Activated CD4-positive, alpha-beta T cell treated with anti-CD3 and anti-CD28 coated beads for 48 hours (primary cell): ENCODE measurements at places on chromosomes 7 and 10.
A peak's percentile ranks its signal among the peaks of the same experiment; 100 is the strongest.

DNA sequence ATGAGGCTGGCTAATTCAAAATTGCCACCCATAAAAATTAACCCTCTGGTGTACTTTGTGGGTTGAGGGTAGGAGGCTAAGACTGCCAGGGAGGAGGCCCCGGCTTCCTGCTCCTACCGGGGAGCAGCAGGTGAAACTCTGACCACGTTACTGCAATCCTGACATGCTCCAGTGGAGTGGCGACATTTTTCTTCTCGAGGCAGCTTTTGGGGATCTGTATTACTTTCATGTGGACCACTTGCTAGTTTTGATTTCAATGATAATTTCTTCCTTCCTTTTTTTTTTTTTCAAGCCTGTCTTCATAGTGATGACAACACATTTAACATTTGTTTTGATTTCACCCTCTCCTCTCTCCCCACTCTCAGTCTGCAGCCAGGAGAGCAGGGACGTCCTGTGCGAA, 14.6 kb downstream of the GATA3 start:
- DNase-seq = peak; percentile 32

GRCh38 chr7:45979275-45980180, 58.5 kb upstream of the IGFBP3 start:
- no peak for DNase-seq

DNA sequence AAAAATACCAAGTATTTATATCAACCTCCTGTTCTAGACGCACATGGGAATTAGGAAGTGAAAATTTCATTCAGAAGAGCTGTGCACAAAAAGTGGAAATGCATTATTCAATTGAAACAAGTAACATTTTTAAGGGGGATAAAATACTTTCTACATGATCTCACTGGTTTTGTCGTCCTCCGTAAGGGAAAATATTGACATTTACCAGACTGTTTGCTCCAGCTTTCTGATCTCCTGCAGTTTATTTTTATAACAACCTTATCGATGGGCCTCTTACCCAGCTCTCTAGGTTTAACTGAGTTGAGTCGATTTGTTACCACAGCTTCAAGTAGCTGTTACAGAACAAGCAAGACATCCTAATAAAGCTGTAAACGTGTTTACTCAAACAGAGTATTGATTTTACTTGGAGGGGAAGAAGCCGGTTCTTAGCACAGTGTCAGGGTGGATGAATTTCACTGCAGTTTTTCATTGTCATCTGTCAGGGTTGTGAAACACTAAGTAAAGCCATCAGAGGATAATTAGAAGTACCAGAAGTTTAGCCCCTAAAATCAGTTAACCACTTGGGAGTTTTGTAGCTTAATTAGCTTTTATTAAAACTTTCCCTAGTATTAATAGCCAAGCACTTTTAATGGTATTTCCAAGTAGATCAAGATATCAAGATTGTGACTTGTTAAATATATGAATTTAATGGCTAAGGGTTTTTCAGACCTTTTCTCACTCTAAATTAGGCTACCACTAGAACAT, 142.6 kb upstream of the KAT6B start:
- no peak for DNase-seq

GRCh38 chr10:48309711-48310226, 3.3 kb downstream of the MAPK8 start:
- no peak for DNase-seq

- DNase-seq = no peak
Measured at GRCh38 chr10:21318540-21319167, 206.8 kb downstream of the SKIDA1 start.

- no peak for DNase-seq
Measured at GRCh38 chr7:55504093-55504859, 68.0 kb downstream of the VOPP1 start.

DNA sequence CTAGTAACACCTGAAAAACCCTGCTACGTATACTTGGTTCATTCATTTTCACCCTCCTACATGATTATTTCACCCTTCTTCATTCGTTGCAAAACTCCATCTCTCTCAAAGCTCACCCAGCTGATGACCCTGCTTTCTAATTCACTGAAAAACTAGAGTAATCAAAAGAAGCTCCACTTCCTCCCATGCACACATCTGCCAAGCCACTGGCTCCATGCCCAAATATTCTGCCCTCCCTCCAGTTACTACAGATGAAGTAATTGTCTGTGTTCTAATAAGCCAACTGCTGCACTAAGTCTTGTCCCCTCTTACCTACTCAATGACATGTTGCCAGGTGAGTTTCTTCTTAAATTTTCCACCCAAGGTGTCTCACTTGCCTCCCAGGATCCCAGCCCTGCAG, 96.9 kb upstream of the CCDC71L start:
- no peak for DNase-seq

- no peak for DNase-seq
Measured at GRCh38 chr7:25002786-25003185, 22.8 kb upstream of the OSBPL3 start.

DNA sequence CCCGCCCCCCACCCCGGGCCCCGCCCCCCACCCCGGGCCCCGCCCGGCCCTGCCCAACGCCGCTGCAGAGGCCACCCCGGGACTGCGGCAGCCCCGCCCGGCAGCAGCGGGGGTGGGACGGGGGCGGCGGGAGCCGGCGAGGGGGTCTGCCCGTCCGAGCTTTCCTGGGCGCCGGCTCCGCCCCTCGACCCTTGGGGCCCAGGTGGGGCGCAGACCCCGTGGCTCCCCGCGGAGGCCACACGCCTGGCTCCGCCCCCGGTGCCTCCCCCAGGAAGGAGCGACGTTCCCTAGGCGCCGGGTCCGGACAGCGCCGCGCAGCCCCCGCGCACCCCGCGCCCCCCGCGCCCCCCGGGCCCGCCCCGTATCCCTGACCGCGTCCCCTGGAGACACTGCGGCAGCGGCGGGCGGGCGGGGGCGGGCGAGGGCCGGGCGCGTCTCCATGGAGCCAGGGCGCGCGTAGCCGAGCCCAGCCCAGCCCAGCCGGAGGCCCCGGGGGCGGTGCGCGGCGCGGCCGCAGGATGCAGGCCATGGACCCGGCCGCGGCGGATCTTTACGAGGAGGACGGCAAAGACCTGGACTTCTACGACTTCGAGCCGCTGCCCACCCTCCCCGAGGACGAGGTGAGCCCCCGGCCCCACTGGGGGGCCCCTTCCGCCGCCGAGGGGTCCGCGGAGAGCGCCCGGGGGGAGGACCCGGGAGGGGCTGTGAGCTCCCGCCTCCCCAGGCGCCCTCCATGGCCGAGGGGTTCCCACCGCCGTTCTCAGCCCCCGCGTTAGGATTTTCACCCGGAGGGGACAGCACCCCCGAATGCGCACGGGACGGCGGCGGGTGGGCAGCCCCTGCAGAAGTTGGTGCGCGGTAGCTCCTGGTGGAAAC, at the start of gene KNDC1:
TSS of gene KNDC1 (plus strand) at position 270 of the 876 bp plus-strand sequence. CDS start at position 519, 249 bp downstream.
- no peak for DNase-seq

GRCh38 chr7:3232228-3232627, 68.8 kb upstream of the SDK1 start:
- DNase-seq = no peak

GRCh38 chr10:122388287-122388997, 13.9 kb downstream of the PLEKHA1 start:
- DNase-seq = peak; percentile 60

DNA sequence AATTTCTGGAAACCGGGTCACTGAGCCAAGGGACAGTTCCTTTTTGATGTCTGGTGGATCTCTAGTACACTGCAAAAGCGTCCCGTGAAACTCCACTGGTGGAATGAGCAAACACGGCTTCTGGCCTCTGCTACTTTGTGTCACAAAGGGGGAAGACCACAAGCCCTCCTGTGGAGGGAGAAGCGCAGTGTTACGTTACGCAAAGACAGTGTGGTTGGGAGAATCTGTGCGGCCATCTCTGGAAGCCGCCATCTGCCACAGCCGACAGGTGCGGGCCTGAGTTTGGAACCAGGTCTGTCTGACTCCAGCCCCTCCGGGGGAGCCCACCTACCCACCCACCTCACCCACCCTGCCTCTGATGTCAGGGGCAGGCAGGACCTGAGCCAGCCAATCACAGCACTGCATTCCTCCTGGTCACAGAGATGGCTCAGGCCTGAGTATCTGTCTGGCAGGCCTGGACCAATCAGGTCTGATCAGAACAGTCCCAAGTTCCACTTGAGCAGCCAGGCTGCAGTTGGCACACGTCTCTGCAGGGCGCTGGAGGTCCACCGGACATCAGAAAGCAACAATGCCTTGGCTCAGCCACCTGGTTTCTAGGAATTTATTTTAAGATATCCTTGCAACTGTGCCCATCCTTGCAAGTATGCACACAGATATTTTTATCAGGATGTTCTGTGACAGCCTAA, 3.0 kb upstream of the CYP2W1 start:
- no peak for DNase-seq

- DNase-seq = no peak
Measured at GRCh38 chr7:150879345-150879744, 27.0 kb downstream of the AOC1 start.

DNA sequence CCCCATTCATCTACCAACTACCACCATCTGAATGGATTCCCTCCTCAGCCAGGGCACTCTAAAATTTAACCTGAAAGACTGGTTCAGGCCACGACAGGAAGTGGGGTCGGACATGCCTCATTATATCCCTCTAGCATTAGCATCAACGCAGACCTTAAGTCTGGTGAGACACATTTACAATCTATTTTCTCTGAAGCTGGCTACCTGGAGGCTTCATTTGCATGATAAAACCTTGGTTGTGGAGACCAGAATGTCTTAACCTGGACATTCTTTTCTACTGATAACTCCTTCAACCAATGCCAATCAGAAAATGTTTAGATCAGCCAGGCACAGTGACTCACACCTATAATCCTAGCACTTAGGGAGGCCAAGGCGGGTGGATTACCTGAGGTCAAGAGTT, 42.3 kb downstream of the SVOPL start:
- DNase-seq = no peak

- DNase-seq = no peak
Measured at GRCh38 chr10:3873728-3874461, 88.9 kb upstream of the KLF6 start.

DNA sequence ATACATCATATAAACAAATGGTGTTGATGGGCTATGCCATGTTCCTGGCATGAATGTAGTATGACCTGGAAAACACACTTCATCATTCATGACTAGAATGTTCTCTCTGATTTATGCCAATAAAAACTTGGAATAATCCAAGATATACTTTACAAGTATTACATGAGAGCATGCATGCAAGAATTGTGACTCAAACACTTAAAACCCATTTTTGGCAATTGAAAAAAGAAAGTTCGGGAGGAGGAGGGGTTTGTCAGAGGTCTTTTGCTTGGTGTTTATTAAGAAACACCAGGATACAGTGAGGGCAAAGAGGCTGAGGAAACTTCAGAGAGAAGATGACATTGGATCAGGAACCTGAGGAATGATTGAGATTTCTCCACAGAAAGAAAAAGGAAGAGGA, 10.2 kb upstream of the CUL1 start:
- DNase-seq = no peak

- peak; percentile 72 for DNase-seq
Measured at GRCh38 chr10:14409247-14409646, 78.5 kb upstream of the FRMD4A start.

DNA sequence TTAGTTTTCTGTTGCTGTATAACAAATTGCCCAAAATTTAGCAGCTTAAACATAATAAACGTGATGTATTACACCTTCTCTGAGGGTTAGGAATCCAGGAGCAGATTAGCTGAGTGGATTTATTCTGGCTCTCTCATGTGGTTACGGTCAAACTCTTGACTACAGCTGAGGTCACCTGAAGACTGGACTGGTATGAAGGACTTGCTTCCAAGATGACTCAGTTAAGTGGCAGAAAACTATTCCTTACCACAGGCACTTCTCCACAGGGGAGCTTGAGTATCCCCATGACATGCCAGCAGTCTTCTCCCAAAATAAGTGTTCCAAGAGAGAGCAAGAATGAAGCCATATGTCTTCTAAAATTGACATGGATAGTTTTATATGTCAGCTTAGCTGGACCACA, 957.2 kb upstream of the GHITM start:
- no peak for DNase-seq

- no peak for DNase-seq
Measured at GRCh38 chr10:44973323-44974081, 5.1 kb downstream of the DEPP1 start.

DNA sequence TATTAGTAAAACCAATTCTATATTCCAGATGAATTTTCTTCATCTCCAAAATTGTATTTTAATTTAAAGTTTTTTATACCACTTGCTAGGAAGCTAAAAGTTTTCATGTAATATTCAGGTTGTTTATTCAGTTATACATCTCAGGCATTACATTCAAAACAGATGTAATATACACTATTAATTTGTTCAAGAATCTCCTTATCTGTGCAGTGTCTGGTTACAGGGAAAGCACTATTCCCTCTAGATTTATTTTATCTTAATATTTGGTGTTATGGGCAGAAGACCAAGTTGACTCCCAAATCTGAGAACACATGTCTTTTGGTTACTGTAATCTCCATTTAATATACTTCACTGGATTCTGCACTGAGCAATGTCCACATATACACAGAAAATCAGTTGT, 953.4 kb downstream of the ANKRD7 start:
- no peak for DNase-seq
